ENCODE measurements at places on chromosomes 1 and 21. TPM values are rescaled to one million over a fixed set of nuclear protein-coding genes. Genes with fewer than 3 reads are reported as not detected.

The SAMD11 gene
- 43.5 TPM for total RNA-seq

The CELA3A gene
- total RNA-seq, result not detected

DNA sequence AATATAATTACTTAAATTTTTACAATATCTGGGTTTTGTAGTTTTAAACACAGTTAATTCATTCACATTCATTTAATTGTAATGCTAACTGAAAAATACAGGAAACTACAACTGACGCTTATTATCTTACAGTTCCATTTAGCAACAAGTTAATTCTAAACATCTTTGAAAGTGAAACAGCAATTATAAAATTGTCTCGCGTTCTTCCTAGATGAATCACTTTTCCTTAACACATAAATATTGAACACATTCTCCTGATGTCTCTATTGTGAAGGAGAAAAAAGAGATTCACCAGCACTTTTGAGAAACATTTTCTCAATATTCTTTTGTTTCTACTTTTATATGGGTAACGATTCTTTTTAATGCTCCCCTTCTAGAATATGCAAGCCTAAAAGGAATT lies 6.4 kb downstream of the PTGFR start:
- DNase-seq, result no peak

The PYHIN1 gene
- total RNA-seq, result not detected

The SH3D21 gene
- 0.03 TPM for total RNA-seq

- no peak for DNase-seq
Measured at GRCh38 chr21:33963848-33964555, 48.4 kb upstream of the ATP5PO start.

The FMN2 gene
- 15.6 TPM for total RNA-seq

DNA sequence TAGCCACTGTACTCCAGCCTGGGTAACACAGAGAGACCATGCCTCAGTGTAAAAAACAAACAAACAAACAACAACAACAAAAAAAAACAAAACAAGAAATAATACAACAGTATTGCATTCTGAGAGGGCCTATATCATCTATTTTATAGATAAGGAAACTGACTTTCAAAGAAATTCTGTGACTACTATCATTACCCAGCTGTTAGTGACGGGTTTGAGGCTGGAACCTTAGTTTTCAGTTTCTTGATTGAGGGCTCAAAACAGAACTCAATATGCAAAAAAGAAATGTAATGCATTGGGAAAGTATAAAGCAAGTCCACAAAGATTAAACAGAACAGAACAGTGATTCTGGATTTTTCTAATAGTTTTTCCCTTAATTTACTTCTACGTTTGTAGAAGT lies 149.4 kb downstream of the NFIA start:
- DNase-seq, result no peak

DNA sequence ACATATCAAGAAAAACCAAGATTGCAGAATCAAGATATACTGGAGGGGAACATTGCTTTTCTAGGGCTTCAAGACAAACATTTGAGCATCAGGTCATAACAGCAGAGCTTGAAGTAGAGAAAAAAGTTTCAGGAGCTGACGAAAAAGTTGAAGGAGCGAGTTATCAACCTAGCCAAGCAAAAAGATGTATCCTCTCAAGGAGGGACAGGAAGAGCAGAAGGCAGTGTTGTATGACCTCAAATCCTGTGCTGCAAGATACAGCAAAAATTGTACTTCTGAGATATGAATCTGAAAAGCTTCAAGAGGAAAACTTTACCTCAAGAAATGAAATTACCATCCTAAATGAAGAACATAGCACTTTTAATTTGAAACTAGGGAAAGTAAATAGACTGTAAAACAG lies 153.1 kb downstream of the AK5 start:
- no peak for DNase-seq

The SPRR3 gene
- not detected for total RNA-seq

The TNNI3K gene
- total RNA-seq, result not detected

DNA sequence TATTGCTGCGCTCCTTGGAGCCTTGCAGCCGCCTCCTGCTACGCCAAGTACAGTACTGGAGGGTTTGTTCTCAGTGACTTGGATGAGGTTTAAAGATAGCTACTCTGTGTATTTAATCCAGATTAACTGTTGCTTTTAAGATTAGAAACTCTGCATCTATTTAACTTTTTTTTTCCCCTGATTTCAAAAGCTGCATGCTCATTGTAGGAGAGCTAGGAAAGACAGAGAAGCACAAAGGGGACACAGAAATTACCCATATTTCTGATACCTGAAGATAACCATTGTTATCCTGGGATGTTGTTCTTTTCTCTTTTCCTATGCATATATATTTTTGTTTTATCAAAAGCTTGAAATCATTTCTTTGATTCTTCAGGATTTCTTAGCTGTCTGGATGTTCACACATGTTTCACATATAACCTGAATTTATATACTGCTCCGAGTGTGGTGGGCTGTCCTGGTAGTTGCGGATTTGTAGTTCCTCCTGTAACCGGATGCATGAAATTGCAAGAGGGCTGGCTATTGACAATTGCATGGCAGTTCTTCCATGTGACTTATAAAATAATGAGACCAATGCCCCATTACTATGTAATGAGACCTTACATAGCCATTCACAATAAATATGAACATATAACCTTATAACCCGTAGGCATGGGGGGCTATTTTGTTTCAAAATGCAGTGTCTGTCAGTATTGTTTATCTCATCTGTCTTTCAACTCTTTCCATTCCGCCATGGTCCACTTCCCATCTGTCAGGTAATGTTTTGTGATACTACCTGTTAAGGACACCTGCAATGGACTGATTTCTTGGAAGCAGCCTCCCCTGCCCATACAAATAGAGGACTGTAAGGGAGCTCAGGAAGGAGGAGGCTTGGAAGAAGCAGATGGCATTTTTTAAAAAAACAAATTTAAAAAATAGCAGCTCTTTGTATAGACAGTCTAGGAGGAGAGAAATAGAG lies 1.4 kb downstream of the RAVER2 start:
- no peak for DNase-seq

- DNase-seq, result no peak
Measured at GRCh38 chr1:37497832-37498231, 16.7 kb downstream of the MEAF6 start.

The ACTN2 gene
- not detected for total RNA-seq

- DNase-seq, result no peak
Measured at GRCh38 chr1:52140633-52141512, 1.0 kb upstream of the ZFYVE9 start.

DNA sequence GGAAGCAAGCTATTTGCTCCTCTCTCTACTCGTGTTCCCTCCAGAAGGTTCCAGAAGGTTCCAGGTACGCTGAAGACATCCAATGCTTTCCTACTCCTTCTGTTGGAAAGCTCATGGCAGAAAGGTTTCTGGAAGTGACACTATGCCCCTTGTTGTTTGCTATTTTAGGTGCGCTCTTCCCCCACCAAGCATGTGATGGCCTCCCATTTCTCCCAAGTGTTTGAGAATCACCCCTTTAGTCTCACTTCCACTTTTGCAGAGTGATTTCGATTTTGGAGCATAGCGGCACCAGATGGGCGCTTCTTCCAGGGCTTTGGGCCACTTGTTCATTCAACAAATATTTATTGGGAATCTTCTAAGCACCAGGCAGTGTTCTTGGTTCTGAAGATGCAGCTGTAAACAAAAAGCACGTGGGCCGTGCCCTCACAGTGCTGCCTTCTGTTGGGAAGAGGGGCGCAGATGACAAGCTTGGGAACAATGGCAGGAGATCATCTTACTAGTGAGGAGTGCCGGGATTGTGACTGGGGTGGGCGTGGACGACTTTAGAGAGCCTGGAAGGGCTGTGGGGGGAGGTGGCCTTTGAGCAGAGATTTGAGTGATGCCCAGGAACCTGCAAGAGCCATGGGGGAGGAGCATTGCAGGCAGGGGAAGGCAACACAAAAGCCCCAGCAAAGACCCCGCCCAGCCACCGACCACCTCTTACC lies 43.0 kb upstream of the TARDBP start:
- no peak for DNase-seq

The VAV3 gene
- total RNA-seq, result 0.57 TPM

DNA sequence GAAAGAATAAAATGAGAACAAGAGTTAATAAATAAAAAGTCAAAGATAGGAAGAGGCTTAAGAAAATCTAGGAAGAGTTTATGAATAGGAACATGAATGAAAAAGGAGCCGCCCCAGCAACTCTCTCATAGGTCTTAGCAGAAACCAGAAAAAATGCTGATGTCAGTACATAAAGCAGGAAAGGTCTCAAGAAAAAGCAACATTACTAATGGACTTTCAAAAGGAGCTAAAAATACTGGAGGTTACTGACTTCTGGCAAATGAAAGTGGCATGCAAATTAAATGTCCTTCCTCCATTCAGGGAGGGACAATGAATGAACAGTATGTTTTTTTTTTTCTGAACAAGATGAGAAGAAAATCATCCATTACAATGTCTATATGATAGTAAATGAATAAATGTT lies 387.6 kb downstream of the BRINP2 start:
- no peak for DNase-seq
